ENCODE measurements at places on chromosomes 3 and 15.
A peak's percentile ranks its signal among the peaks of the same experiment; 100 is the strongest.

GRCh38 chr3:177729956-177730681 is 532.8 kb upstream of the TBL1XR1 start:
- DNase-seq: no peak

DNA sequence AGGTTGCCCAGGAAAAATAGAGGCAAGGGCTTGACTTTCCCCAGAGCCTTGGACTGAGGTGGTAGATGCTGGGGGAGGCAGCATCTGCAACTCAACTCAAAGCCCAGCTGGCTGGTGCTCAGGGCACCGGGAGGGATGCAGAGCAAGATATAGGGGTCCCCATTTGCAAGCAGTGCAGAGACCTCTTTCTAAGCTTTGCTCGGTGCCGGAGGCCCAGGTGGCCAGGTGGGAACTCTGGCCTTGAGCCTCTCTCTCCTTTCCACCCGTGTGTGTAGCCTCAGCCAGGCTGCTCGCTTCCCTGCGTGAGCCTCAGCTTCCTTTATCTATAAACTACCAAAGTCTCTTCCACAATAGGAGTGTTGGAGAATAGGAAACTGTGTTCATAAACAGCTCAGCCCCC is 36.5 kb downstream of the SLC6A6 start:
- DNase-seq: no peak

GRCh38 chr3:53103397-53104296 is 26.6 kb downstream of the RFT1 start:
- DNase-seq: no peak

DNA sequence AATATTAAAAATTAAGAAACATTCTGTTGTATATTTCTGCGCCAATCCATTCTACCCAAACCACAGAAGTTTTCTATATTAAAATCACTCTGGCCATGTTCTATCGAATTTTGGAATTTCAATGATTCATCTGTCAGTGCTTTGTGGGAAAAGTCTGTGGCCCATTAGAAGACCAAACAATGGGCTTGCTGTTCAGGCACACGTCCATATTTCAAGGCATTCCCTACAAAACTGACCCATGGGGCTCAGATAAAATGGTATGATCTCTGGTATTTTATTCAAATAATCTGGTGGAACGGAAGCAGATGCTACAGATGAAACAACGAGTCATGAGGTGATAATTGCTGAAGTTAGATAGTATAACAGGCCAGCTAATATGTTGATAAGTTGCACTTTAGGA is 12.4 kb downstream of the NPHP3 start:
- DNase-seq: no peak

DNA sequence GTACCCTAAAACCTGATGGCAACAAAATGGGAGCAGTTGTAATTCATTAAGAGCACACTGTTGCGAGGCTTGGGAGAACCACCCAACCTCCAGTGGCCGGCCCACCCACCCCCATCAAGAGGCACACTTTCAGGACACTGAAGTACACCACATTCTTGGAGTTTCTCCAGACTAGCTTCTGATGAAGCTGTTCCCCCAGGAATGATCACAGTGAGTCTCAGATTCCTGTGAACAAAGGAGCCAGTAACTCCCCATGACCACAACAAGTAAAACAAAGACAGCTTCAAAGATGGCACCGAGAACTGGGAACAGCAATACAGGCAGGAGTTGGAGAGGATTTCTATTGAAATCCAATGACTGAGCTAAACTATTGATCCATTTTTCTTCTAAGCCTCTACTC is 126.0 kb downstream of the ST8SIA2 start:
- no peak for DNase-seq

- no peak for DNase-seq
These were observed 81.3 kb downstream of the CHL1 start for GRCh38 chr3:277873-278272.

- no peak for DNase-seq
These were observed 392.8 kb downstream of the OCA2 start for GRCh38 chr15:27706300-27706699.

DNA sequence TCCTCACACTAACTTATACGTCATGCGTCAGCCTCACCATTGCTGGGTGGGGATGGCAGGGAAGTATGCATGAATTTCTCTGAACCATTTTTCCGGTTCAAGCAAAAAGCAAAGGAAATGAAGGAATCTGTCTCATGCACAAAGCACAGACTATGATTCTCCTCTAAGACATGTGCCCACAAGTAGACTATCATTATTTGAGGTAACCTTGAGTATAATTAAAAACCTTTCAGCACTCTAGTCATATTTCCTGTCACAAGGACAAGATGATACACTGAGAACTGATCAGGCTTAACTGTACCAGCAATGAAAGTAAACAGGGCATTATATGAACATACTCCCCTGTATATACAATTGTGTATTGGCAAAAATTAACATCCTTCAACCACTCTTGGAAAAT is 56.7 kb upstream of the TSC22D2 start:
- peak; percentile 90 for DNase-seq

DNA sequence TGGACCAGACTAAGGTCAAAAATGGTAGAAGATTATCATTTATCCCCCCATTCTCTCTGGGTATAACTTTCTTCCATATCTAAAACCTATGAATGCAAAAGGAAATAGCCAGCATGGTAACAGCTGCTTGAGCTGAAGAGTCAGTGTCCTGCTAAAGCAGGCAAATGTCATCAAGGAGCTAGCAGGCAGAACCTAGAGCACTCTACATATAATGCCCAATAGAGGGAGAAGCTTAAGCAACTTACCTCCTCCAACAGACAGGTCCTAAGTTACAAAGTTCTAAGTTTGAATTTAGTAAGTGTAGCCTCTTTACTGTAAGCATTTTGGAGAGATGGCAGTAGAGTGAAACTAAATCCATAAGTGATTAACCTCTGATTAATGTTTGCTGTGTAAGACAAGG is 7.7 kb downstream of the RAF1 start:
- no peak for DNase-seq

- DNase-seq: no peak
These were observed 86.5 kb downstream of the PRICKLE2 start for GRCh38 chr3:64138656-64139375.

DNA sequence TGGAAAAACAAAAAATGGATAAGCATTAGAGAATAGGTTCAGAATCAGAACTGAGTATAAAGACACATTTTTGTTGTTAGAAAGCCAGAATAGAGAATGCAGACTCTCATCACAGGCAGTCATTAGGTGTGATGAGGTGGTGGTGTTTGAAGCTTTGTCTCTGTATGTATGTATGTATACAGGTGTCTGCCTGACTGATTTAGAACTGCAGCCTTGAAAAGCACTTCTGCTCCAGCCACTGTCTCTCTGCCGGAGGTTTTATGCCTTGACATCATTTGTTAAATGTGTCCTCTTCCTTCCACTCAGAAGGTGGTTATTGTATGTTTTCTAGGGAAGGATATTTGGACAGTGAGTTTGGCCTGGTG is 80.7 kb upstream of the ZBED2 start:
- DNase-seq: no peak

- DNase-seq: no peak
These were observed 3.6 kb downstream of the FYTTD1 start for GRCh38 chr3:197753263-197753662.

GRCh38 chr3:12234192-12234591 is 54.7 kb upstream of the PPARG start:
- DNase-seq: no peak

DNA sequence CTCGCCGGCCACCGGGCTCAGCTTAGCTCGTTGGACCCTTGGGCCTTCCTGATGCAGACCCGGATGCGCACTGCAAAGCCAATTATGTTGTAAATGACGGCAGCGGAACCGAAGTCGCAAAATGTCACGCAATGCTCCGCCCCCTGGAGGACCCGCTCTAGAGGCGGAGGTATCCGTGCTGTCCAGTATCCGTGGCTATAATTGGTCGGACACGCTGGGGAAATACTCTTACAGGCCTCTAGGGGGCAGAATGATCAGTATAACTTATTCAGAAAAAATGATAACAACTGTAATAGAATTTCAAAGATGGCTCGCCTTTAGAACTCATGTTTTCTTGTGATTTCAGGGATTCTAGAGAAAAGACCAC is at the start of gene PRR23B:
PRR23B (minus strand) TSS at position 59 of the 367 bp plus-strand sequence. CDS start 265 bp downstream, outside the sequence.
- DNase-seq: no peak

DNA sequence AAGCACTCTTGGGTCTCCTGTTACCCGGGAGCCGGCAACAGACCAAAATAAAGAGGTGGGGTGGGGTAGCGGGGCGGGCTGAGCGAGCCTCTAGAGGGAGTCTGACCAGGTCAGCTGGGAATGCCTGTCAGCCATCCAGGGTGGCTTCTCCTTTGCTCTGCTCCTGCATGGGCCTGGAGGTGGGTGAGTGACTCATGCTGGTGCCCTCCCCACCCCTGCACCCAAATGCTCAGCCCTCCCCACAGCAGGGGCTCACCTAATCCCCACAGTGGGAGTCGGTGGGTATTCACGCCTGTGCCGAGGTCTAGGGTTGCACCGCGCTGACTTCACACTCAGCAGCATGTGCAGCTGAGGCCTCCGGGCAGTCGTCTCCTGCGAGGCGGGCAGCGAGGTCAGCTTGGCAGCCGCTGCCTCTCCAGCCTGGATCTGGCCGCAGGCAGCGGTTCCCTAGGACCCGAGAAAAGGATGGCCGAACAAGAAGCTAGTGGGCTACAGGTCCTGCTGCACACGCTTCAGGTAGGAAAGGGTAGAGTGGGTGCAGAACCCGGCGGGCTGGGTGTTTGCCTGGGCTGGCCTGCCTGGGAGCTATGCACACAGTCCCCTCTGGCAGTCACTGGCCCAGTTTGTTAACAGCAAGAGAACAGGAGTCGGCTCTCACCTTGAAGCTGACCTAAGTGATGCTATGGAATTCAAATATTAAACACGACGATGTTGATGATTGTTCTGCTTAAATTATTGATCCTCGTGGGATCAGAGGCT is at the start of gene AGBL1:
AGBL1 (plus strand) TSS at position 364 of the 759 bp plus-strand sequence.
- DNase-seq: no peak

DNA sequence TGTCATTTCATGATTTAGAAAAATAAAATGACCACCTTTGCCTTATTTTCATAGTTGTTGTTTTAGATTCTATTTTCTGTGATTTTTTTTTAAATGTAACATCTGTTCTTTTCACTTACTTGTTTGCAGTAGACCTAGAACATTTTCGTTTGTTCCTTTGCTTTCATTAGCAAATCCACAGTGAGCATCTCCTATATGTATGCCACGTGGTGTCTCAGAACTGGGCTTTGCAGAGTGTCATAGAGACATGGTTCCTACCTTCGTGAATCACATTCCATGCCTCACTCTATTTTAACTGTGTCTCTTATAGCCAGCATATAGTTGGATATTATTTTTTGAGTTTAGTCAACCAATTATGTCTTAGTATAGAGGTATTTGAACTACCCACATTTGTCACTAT is 118.2 kb downstream of the KLF13 start:
- DNase-seq: no peak

GRCh38 chr3:133927540-133928066 is 31.9 kb upstream of the RAB6B start:
- no peak for DNase-seq

DNA sequence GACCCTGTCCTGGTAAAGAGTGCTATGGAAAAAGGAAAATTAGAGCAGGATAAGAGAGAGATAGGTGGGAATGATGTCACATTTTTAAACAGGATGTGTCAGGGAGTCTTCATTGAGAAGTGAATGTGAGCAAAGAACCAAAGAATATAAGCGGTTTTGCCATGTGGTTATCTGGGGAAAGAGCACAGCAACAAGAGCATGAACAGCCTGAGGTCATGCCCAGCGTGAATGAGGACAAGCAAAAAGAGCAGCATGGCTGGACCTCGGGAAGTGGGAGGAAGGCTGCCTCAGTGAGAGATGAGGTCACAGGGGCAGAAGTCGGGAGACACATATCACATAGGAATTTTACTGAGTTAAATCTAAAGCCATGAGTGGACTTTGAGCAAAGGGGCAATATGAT is 82.8 kb upstream of the HES1 start:
- no peak for DNase-seq

- no peak for DNase-seq
These were observed 674.4 kb downstream of the NTRK3 start for GRCh38 chr15:87582169-87582568.

GRCh38 chr15:99257107-99257750 is 5.9 kb downstream of the LRRC28 start:
- DNase-seq: no peak

DNA sequence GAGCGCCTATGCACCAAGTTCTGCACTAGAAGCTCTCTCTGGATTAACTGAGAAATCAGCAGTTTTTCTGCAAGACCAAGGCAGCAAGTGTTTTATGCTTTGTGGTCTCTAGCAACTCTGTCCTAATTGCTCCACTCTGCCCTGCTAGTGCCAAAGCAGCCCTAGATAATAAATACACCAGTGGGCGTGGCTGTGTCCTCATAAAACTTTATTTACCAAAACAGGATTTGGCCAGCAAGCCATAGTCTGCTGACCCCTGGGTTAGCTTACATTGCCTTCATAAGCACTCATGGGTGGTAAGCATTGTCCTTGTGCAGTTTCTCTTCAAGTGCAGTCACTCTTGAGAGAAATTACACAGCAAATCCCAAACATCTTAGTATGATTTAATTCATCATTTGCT is 30.7 kb upstream of the SLC24A5 start:
- DNase-seq: no peak

DNA sequence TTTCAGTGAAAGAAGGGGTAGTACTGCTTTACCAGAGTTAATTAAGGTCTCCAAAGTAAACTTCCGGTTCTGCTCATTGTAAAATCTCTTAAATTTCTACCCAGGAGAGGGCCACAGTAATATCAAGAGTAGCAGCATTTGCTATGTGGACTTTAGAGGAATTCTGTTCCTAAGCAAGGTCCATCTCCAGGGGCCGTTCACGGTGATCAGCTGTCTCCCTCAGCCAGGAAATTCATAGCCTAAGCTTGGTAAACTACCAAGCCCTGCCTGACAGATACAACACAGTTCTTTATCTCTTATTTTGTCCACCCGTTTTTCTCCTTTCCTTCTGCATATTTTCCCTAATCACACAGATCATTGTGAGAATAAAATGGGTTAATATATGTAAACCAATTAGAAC is 2.3 kb downstream of the DUT start:
- DNase-seq: no peak

DNA sequence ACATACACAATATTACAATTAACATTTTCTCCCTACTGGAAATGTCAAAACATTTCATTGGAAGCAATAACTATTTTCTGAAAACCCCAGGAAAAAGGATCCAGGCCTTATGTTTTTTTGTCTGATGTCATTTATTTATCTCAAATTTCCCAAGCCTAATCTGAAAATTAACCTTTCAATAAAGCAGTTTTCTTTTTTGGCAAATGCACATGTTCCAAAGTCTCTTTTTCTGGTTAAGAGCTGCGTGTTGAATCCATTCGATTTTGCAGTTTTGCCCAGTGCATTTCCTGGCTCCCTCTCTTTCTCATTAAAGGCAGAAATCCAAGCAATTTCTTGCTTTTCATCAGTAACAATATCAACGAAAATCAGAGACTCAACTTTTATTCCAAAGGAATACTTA is 222.3 kb downstream of the NR1D2 start:
- no peak for DNase-seq

DNA sequence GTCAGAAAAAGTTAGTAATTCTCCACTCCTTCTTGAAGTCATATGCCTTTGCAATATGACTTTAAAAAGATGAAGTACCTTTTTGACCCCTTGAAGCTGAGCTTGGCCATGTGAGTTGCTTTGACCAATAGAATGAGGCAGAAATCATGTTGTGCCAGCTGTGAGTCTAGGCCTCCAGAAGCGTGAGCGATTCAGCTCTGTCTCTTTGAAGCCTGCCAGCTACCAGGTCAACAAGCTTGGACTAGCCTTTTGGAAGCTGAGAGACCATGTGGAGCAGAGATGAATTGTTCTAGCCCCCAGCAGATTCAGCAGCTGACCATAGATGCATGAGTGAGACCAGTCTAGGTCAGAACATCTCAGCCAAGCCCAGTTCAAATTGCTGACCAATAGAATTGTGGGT is 69.8 kb upstream of the EOMES start:
- DNase-seq: no peak

All from epithelial cell of prostate (primary cell).